ENCODE measurements at places on chromosomes 2 and 18. TPM values are rescaled to one million over a fixed set of nuclear protein-coding genes. Genes with fewer than 3 reads are reported as not detected.

DNA sequence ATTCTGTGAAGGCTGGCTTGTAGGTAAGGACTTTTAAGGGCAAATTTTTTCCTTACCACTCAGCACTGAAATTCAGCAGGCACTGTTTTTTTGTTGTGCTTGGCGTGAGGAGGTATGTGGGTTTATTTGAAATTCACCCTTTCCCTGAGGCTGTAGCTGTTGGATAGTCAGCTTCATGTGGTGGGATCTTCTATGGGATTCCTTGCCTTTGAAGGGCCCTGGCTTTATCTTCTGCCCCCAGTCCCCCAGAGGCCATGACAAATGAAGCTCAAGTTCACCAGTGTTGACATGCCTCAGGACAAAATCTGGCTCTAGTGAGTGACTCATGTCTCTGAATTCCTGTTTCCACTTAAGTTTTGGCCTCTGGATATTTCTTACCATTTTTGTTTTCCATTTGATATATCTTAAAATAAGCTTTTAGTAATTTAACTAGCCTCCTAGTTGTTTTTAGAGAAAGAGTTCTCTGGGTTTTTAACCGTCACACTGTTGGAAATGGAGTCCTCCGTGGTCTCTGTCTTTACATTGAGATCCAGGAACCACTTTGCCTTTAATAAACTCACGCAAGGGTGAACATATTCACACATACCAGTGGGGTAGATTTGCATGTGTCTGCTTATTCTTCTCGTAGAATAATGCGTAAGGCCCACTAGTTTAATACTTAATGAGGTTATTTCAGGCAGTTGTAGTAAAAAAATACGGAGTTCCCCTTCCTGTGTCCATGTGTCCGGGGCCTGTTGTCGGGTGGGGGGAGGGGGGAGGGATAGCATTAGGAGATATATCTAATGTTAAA lies 211.1 kb upstream of the FAM98A start:
- peak; percentile 53 for DNase-seq

The RETREG2 gene
- 85.4 TPM for total RNA-seq

The PPP4R1 gene
- 45.1 TPM for total RNA-seq

The KLHL30 gene
- not detected for total RNA-seq

The CFC1 gene
- total RNA-seq = not detected

DNA sequence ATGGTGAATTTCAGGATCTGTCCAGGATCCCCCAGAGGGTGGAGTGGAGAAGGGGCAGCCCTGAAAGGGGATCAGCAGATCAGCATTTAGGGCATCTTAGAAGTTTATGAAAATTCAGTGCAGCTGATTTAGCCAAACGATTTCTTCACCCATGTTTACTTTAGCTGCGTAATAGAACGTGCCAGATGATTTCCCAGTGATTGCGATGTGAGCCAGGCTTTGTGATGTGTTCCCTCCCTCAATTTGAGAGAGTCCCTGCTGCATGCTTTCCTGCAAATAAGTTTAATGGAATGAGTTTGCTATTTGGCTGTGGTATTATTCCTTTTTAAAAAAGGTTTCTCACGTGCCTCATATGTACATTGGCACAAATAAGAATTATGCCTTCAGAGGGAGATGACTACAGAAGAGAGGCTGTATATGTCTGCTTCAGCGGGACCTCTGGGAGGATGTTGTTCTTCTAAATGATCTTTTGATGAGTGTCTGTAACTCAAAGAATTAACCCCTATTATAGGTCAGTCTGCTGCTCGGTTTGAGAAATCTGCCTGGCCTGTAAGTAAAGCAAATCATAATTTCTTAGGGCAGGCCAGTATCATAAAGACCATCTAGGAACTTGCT lies 111.9 kb downstream of the MRO start:
- DNase-seq = no peak

DNA sequence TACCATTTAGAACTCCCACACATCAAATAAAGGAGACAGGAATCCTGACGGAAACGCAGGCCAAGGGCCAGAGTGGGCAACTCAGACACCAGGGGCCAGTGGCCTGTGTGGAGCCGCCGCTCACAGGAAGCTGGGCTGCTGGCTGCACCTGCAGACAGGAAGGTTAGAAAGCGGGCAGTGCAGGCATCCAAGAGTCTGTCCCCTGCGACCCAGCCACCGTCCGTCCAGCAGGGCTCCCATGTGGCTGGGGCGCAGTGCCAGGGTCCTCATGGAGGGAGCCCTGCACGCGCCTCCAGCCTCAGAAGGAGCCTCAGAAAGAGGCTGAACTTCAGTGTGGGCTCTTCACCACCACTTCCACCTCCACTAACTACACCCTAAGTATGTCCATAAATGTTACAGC lies 2.5 kb upstream of the ANO7 start:
- DNase-seq = no peak

The ANKRD23 gene
- 1.7 TPM for total RNA-seq

The NT5C1B gene
- total RNA-seq = not detected

- no peak for DNase-seq
Measured at GRCh38 chr2:224183086-224183485, 144.0 kb upstream of the SERPINE2 start.

DNA sequence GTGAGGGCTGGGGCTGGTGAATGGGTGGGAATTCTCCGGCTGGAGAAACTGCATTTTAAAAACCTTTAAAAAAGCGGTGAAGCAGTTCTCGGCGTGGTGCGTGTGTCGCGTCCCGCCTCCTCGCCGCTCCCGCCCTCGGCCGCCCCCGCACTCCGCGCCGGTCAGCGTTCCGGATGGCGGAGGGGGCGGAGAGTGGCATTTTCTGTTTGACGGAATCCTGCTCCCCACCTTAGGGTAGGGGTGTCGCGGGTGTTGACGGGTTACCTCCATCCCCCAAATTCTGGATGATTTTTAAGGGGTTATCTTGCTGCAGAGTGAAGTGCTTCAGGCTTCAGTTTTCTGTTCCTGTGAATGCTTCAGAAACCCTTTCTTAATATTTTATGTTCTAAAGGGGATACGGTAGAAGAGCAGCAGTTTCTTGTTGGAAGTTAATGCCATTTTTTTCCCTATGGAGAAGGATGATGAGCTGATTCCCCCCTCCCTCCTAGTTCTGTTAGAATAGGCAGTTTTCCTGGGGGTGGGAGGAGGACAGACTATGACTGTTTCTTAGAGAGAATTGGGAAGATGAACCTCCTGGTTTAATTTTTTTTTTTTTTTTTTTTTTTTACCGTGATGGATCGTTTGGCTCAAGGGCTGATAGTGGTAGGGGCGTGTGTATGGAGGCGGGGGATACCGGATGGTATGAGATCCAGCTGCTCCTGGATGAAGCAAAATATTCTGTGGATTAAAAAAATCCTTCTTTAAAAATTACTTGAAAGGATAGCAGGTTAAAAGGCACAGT lies 756 bp downstream of the ABI2 start:
- DNase-seq = peak; percentile 77

DNA sequence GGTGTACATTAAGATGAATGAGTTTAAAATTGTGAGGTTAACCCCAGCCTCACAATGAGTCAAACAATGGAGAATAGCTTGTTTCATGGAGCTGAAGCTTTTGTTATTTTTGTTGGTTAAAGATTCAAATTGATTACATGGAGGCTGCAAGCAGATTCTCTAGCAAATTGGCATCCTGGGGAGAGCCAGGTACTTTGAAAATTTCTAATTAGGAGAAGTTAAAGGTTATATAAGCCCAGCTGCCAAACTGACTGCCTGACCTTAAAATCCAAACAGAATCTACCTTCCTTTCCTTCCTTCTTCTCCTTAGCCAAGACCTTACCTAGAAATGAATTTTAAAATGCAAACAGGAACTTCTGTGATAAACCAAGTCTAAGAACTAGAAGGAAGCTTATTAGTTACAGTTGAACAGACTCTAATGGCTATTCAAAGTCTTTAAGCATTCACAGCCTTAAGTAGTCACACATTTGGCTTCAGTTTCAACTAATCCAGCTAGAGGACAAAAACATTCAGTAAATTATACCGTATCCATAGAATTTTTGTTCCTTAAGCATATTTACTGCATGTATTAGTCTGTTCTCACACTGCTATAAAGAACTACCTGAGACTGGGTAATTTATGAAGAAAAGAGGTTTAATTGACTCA lies 31.5 kb upstream of the PGAP1 start:
- no peak for DNase-seq

- DNase-seq = peak; percentile 76
Measured at GRCh38 chr2:173854840-173855239, 110.3 kb downstream of the SP3 start.

The TRABD2A gene
- total RNA-seq = 20.9 TPM

The LINC00305 gene
- not detected for total RNA-seq

The DSC1 gene
- total RNA-seq = not detected

DNA sequence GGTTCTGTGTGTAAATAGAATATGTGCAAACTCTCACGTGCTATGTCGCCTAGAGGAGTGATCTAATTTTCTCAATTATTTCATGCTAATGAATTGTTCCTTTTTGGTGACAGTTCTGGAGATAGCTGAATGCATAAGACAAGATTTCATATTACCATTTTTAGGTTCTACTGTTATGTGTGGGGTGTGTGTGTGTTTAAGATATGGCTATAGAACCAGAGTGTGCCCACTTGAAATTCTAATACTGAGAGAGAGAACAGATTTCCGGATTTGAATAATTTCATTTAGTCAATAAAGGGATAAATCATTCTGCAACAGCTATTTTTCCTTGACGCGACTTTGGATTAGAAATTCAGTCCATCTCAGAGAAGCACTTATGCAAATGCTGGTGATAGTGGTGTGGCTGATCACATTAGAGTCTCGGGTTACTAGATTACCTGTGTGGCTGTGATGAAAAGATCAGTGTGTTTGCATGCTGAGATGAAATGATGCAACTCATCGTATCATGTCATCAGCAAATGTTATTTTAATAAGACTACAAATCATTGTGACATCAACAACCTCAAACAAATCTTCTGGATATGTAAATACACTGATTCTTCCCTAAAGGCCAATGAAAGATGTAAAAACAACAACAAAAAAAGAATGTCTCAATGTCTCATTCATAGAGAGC lies 415.9 kb downstream of the EPHA4 start:
- DNase-seq = no peak

DNA sequence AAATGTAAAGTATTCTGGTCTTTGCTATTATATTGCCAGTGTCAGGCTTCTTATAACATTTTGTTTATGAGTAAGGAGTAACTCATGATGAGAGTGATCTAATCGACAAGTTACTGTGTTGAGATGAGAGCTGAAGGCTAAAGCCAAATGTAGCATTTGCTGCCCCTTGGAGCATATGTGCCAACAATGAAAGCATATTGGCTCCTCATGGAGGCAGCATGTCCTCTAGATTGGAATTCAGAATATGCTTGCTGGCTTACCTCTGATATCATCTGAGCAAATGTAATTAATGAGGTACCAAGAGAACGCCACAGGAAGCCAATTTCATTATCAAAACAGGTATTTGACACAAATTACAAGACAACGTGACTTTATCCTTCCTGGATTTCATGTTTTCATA lies 781.1 kb upstream of the FSHR start:
- no peak for DNase-seq

- no peak for DNase-seq
Measured at GRCh38 chr2:72116081-72116533, 31.6 kb downstream of the CYP26B1 start.

The SGPP2 gene
- total RNA-seq = not detected

DNA sequence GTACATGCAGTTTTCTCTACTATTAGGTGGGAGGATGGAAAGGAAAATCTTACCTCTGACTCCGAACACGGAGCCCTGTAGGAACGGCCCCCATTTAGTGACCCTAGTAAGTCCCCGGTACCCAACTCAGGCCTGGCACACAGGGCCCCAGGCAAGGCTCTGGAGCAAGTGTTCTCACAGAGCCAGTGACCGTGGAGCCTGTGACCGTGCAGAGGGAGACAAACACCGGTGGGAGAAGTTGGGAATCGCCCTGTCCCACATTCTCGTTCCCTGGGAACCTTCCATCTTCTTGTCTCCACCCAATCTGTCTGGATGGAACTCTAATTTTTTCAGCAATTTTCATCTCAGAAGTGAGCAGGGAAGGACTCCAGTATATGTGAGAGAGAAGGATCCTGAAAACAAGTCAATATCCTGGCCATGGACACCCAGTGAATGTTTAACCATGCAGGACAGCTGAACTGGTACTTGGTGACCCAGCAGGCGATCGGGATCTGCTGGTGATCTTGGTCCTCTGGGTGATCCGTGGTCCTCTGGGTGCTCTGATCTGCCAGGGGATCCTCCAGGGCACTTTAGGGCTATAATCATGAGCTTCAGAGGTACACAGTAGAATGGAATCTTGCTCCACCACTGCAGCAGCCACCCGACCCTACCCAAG lies 348.6 kb upstream of the ID2 start:
- DNase-seq = no peak

The TRIB2 gene
- total RNA-seq = 59.4 TPM

- DNase-seq = no peak
Measured at GRCh38 chr2:172454404-172455120, 27.2 kb downstream of the ITGA6 start.

The CYBRD1 gene
- 58.5 TPM for total RNA-seq

DNA sequence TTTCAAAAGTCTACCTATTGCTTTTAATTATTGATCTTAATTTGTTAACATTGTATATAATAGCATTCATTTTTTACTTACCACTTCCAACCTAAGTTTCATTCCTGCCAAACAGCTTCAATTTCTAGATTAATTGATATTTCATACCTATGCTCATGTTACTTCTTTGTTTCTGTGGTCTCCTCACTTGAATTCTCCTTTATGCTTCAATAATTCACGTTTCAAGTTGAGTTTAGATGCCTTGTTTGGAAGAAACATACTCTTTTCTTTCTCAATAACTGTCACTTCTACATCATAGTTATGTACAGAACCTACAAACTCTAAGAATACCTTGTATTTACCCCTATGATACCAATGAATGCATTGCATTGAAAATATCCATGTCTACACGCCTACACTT lies 862.2 kb upstream of the LRATD1 start:
- no peak for DNase-seq

- no peak for DNase-seq
Measured at GRCh38 chr18:48021273-48021914, 90.9 kb upstream of the SMAD2 start.

GRCh38 chr2:8576525-8577167 lies 105.2 kb upstream of the ID2 start:
- DNase-seq = no peak

DNA sequence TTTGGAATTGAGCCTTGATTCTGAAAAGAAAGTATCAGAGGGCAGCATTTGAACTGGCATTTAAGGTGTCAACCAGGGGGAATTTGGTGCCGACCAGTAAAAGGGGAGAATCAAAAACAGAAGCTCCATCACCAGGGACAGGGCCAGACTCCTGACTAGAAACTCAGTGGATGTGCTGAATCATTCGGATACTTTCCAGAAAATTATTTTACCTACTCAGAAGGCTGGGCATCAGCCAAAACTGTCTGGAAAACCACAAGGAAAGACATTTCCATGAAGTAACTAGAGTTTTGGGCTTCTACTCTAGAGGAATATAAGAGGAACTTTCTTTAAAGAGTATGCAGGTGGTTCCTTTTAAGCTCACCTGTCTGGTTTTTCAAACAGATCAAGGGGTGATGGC lies 756.6 kb downstream of the RNF144A start:
- DNase-seq = peak; percentile 43

DNA sequence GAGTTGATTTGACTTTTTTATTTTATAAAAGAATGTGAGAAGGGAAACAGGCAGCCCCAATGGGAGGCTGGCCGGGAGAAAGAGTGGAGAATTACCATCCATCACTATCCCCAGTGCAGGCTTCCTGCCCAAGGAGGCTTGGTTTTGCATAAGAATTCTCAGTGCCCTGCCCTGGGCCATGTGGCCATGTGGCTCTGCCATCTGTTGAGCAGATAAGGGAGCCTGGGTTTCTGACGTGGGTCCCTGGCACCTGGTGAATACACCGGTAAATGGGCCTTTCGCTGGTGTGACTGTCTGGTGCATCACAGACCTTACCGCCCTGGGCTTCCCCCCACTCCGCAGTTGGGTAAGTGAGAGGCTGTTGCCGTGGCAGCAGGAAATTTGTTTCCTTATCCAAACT lies 54.5 kb upstream of the TMEM163 start:
- DNase-seq = no peak

GRCh38 chr2:183898641-183899040 lies 699.7 kb upstream of the ZNF804A start:
- no peak for DNase-seq
